ENCODE measurements at places on chromosomes 1 and 21.

DNA sequence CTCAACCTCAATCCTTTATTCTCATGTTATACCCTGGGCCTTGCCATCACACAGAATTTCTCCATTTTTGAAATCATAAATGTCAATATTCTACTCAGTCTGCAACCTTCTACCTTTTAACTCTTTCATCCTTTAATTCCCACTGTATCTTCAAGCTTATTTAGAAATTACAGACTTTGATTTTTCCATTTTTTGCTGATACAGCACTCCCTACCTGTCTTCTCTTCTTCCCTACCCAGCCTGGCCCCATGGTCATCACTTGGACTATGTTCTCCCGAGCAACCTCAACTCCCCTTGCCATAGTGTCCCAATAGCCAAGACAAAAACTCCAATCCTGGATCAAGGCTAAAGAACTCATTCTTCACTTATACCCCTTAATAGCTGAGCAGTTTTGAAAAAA is 14.6 kb downstream of the WARS2 start:
- no peak for DNase-seq

GRCh38 chr1:233015965-233016364 is 65.6 kb downstream of the NTPCR start:
- no peak for DNase-seq

DNA sequence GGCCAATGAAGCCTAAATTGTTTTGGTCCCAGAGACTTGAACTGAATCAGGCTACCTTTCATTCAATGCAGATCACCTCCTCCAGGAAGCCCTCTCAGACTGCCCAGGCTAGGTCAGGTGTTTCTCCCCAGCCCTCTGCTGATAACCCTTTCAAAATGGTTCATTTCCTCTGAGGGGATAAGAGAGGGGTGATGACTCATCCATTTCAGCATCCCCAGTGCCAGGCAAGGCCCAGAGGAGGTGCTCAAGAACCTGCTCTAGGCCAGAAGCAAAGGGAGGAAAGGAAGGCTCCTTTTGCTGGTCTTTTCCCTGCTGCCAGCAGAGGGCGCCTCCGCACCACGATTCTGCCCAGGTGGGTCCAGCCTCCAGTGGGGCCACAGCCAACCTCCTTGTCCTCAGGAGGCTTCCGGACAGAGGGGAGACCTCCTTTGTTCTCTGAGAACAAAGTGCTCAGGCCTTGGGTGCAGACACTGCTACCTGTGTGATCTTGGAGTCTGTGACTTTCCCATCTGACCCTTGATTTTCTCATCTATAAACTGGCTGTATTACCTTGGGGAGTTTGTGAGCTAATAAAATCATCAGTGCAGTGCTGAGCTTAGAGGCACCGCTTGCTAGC is 45.3 kb upstream of the ARHGEF10L start:
- peak; percentile 35 for DNase-seq

- DNase-seq: no peak
These were observed 14.4 kb downstream of the COLGALT2 start for GRCh38 chr1:184023171-184023570.

- DNase-seq: no peak
These were observed 4.0 kb downstream of the HYI start for GRCh38 chr1:43449708-43450069.

GRCh38 chr1:223074445-223075300 is 68.4 kb downstream of the TLR5 start:
- no peak for DNase-seq

GRCh38 chr1:36988321-36988720 is 46.0 kb downstream of the GRIK3 start:
- no peak for DNase-seq

- DNase-seq: no peak
These were observed 764.7 kb upstream of the TPTE start for GRCh38 chr21:9756677-9757076.

DNA sequence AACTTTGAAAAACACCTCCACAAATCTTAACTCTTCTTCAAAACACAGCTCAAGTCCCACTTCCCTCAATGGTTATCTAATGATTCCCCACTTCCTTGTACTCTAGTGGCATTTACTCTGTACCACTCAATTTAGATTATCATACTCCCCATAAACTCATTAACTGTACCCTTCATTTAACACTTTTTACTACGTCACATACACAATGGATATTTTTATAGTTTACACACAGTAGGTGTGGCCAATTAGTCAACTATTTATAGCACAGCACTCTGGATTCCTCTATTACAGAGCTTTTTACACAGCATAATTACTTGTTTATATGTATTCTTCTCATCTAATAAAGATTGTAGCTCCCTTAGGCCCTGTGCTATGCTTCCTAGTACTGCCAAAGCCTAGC is 62.1 kb downstream of the FOXJ3 start:
- no peak for DNase-seq

DNA sequence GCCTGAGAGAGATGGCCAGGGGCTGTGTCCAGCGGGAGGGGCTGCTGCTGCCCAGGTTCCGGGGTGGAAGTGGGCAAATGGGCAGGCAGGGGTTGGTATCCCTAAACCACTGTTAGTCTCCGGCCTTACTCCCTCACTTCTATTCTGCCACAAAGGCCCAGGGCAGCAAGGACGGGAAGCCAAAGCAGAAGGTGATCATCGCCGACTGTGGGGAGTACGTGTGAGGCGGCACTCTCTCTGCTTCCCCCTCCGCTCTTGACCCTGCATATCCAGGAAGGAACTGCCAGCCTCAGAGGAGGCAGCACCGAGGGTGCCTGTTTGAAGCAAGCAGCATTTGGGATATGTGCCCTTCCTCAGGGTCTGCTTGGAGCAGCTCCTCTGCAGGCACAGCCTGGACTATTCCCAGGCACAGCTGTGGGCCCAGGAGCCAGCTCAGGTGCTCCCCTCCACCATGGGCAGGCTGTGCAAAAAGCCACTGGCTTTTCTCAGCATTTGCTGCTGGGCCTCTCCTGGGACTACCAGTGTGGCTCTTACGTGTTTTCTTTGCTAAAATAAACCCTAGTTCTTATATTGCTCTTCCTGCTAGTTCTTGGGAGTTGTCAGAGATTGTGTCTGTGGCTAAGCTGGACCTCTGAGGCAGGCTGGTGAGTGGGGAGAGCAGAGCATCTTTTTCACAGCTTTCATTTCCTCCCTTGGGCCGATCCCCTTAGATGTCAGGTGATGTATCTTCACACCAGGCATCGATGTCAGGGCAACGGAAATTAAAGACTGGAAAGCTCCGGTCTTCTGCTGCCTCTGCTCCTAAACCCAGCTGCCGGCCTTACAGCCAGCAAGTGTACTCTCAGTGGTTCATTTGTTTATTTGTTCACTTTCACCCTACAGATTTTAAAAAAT is 14.7 kb downstream of the PPIE start:
- no peak for DNase-seq

DNA sequence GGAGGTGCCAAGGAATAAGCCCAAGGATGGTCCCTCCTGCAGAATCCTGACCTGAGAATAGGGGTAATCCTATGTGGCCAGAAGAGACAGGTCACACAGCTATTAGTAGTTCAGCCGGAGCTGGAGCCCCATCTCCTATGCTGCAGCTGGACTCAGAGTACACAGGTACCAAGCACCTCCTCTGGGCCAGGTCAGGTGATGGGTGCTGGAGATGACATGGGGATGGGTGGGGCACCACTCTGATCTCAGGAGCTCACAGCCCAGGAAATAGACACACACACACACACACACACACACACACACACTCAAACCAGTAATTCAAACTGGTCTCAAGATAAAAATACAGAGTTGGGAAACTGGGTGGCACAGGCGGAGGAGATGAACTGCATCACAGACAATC is 54.2 kb upstream of the SSBP3 start:
- DNase-seq: no peak

DNA sequence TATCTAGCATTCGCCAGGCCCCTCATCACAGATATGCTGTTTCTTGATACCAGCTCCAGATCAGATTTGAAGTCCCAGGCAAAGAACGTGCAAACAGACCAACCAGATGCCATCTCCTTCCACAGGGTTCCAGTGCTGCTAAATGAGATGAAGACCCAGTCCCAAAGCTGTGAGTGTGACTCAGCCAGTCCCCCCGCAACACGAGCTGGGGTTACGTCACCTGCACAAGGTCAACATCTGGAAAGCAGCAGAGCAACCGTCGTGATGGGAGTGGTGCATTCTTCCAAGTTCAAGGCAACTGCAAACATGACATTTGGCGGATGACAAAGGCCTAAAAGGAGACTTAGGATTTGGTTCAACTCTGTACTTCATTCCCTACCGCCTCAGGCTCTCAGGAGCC is 69.6 kb upstream of the TIAM1 start:
- no peak for DNase-seq

GRCh38 chr1:38336301-38336923 is 289.8 kb upstream of the POU3F1 start:
- DNase-seq: no peak

DNA sequence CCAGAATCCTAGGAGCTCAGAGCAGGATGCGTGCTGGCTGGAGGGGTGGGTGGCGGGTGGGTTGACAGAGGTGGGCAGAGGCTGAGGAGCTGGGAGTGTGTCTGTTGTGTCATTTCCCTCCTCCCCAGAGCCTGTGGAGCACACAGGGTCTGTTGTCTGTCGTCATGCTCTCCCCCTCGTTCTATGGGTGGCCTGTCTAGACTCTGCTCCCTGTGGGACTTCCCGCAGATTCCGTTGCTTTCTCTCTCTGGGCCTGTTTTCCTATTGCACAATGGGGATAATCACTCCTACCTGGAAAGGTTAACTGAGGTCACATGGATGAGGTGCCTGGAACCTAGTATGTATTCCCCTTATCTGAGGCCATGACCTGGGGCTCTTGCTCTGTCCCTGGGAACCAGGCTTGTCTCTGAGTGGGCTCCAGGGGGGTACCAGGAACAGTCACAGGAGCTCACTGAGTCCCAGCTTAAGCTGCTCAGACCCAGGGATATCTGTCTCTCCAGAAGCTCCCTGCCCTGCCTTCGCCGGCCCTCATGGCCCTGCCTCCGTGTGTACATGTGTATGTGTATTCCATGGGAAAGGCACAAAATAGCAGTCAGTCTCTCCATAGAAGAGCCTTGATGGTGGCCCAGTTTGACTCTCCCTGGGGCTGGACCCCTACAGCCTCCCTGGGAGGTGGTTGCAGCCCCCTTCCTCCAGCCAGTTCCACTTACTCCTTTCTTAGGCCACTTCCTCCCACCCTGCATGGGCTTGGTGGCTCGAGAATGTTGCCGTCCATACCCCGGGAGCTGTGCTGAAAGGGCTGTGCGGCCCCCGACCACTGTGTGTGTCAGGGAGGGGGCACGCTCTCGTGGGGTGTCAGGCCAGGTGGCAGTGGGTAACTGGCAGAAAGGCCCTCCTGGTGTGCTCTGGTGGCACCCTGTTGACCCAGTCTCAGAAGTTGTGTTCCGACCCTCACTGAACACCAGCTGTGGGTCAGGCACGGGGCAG is 17.9 kb downstream of the PTPRF start:
- DNase-seq: no peak

GRCh38 chr1:206802401-206802800 is 30.1 kb upstream of the IL10 start:
- no peak for DNase-seq

DNA sequence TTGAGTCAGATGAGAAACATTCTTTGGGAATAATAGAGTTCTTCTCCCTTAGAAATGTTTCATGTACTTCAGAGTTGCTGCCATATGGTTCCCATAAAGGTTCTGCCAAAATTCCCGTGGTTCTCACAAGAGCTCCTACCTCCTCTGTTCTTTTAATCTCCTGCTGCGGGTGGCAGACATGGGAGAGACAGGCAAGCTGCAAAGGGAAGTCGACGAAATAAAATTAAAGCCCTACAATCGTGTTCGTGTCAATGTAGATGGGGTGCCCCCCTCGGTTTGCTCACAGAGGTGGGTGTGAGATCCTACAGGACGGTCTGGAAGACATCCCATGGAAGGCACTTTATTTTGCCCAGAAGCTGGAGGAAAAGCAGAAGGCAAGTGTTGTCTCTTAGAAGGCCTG is 276.0 kb downstream of the RWDD3 start:
- no peak for DNase-seq

DNA sequence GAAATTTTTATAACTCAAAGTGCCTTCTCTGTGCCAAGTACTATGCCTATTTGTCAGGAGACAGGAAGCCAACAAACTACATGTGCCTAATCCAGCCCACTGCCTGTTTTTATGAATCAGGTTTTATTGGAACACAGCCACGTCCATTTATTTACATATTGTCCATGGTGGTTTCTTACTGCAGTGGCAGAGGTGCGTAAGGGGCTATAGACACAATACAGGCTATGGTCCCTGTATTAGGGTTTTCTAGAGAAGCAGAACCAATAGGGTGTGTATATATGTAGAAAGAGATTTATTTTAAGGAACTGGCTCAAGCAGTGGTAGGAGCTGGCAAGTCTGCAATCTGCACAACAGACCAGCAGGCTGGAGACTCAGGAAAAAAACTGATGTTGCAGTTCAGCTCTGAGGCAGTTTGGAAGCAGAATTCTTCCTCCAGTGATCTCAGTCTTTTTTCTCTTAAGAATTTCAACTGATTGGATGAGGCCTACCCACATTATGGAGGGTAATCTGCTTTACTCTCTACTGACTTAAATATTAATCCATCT is 15.4 kb downstream of the PPIE start:
- no peak for DNase-seq

- DNase-seq: no peak
These were observed 14.4 kb downstream of the ILDR2 start for GRCh38 chr1:166960858-166961474.

GRCh38 chr1:27153549-27153886 is 1.4 kb downstream of the SLC9A1 start:
- no peak for DNase-seq

- DNase-seq: no peak
These were observed 701.2 kb upstream of the PTBP2 start for GRCh38 chr1:96020378-96020777.

DNA sequence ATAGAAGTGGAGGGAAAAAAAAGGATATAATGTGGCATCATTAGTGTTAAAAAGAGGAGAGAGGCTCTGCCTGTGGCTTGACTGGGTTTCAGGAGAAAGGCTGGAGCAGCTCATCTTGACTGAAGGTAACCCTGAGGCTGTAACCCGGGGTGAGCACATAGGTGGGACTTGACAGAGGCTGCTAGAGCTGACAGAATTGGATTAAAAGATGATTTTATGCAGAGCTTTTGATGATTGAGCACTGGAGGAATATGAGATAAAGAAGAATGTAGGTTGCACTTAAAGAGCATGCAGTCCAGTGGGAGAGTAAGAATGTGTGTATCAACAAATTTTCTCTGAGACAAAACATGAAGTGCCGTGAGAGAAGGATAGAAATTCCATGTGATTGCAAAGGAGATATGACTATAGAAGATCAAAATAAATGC is 17.3 kb downstream of the LAMC1 start:
- DNase-seq: no peak

DNA sequence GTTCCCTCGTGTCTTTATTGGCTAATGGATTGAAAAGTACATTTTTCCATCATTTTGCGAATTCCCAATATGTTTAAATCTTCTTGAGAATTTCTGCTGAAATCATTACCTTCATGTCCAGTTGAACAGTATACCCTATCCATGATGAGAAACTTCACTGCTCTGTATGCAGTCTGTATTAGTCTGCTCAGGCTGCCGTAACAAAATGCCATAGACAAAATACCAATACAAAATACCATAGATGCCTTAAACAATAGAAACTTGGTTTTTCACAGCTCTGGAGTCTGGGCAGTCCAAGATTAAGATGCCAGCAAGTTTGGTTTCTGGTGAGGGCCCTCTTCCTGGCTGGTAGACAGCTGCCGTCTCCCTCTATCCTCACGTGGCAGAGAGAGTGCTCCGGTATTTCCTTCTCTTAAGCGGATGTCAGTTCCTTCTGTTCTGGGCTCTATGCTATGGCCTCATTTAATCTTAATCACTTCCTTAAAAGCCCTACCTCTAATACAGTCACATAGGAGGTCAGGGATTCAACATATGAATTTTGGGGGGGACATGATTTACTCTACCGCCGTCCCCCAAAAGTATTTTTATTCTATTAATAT is 27.0 kb downstream of the CXADR start:
- DNase-seq: no peak

All from activated gamma-delta T cell treated with anti-CD3 and anti-CD28 coated beads, Interleukin-2, amount 50 U/mL, for 16 hours (primary cell).